ENCODE measurements at places on chromosomes 6 and 20.

- no peak for DNase-seq
These were observed 30.7 kb downstream of the SSR1 start for GRCh38 chr6:7282097-7282906.

DNA sequence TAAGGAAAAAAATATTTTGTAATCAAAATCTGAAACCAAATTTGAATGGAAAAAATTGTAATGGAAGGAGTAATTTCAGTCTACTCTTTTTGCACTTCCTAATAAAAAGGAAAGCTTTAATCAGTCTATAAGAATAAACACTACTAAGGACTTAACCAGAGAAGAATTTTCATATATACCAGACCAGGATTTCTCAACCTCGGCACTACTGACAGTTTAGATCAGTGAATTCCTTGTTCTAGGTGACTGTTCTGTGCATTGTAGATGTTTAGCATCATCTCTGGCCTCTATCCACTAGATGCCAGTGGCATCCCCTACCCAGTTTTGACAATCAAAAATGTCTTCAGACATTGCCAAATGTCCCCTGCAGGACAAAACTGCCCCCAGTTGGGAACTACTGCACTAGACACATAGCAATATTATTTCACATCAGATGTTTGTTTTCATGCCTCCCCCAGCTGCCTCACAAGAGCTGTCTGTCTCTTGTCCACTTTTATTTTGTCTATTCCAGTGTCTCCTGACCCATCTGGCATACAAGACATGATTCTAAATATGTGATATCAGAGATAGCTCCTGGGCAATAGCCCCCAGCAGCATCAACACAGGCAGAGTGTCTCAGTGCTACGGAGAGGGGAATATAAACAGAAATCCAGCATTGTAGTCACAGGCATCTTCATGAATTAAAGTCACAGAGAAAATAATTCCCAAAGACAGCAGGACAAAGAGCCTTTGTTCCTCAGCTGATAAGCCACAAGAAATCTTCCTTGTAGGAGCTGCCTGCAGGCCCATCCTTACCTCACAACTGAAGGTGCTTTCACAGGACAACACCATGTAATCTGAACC, 27.0 kb downstream of the DNAAF9 start:
- DNase-seq = no peak

DNA sequence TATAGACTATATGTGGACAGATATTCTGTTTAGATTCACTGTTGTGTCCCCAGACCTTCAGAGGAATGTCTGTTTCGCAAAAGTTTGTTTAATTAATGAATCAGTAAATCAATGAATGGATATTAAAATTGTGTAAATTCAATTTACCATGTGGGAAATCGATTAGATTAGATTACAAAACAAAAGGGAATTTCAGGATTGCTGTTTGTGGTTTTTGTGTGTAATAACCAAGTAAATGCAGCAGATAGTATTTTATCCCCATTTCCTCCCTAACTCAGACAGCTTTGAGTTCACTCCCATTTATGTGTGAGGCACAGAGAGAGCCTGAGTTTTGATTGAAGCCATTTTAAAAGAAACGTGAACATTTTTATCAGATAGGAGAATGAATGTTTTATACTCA, 214.8 kb downstream of the ADGB start:
- no peak for DNase-seq

DNA sequence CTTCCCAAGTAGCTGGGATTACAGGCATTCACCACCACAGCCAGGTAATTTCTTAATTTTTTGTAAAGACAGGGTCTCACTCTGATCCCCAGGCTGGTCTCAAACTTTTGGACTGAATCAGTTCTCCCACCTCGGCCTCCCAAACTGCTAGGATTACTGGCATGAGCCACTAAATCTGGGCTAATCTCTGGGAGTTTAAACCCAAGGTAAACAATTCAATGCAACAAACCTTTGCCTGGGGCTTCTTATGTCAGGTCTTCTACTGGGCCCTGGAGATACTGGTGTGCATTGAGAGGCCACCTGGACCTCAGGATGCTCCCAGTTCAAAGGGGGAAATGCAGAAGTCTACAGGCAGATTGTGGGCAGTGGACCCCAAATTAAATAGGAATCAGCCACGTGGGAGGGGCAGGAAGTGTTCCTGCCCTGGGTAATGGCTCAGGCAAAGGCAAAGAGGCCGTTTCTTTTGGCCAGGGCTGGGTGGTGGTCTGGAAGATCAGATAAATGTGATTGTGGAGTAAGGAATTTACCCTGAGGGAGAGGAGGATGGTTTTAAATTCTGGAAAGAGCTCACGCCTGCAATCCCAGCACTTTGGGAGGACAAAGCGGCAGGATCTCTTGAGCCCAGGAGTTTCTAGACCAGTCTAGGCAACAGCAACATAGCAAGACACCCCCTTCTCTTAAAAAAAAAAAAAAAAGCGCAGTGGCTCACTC, 1.3 kb upstream of the MYBL2 start:
- DNase-seq = no peak

GRCh38 chr6:20879526-20879925, 345.3 kb downstream of the CDKAL1 start:
- DNase-seq = no peak

- DNase-seq = peak; percentile 14
These were observed 2.4 kb downstream of the MTCL3 start for GRCh38 chr6:127516662-127517273.

DNA sequence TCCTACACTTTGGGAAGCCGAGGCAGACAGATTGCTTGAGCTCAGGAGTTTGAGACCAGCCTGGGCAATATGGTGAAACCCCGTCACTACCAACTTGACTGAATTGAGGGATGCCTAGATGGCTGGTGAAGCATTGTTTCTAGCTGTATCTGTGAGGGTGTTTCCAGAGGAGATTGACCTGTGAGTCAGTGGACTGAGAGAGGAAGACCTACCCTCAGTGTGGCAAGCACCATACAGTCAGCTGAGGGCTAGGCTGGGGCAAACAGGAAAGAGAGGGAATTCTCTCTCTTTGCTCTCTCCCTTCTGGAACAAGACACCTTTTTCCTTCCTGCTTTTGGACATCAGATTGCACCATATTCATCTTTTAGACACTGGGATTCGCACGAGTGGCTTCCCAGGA, 3.7 kb upstream of the ZUP1 start:
- no peak for DNase-seq

GRCh38 chr6:32439602-32440214, at the start of gene HLA-DRA:
TSS of gene HLA-DRA (plus strand) at chr6:32439887. CDS start at chr6:32439951, 64 bp downstream.
- DNase-seq = peak; percentile 83

GRCh38 chr6:137304020-137304780, 85.0 kb upstream of the IFNGR1 start:
- no peak for DNase-seq

DNA sequence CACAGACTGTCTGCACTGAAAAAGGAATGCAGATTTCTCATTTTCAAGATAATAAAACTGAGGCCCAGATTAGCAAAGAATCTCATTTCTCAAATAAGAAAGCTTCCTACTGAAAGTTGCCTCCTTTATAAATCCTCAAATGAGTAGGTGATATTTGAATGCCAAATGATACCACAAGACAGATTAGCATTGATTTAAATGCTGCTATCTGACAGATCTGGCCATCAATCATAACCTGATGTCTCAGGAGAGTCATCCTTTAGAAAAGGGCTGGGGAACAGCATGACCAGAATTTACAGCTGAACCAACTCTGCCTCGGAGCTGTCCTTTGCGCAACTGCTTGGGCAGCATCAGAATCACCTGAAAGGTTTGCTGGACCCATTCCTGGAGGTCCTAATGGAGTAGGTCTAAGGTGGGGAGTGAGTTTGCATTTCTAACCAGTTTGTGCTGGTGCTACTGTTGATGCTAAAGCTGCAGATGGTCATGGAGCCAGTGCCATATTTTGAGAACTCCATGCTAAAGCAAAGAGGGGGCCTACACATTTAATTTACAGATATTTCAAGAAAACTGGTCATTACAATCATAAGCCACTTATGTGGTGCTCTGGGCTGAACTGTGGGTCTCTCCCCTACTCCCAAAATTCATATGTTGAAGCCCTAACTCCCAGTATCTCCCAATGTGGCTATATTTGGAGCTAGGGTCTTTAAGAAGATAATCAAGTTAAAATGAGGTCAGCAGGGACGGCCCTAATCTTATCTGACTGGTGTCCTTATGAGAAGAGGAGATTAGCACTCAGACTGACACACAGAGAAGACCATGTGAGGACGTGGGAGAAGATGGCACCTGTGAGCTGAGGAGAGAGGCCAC, 295.5 kb upstream of the JARID2 start:
- peak; percentile 57 for DNase-seq

DNA sequence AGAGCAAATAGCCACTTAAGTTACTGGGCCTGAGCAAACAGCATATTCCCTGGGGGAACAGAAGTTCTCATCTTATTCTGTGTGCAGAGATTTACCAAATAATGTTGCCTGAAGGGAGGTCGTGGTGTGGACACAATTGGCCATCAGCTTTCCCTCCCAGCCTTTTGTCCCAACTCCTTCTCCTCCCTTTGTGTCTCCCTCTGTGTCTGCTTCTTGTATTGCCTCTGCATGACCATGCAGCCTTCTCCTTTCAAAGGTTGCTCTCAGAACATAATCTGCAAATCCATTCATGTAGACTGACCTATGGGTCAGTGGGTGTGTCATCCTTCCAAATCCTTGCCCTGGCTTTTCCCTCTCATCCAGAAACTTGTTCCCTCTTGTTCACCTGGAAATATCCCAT, 150.3 kb upstream of the INSM1 start:
- no peak for DNase-seq

- peak; percentile 81 for DNase-seq
These were observed 361.6 kb upstream of the RUNX2 start for GRCh38 chr6:44966449-44967092.

DNA sequence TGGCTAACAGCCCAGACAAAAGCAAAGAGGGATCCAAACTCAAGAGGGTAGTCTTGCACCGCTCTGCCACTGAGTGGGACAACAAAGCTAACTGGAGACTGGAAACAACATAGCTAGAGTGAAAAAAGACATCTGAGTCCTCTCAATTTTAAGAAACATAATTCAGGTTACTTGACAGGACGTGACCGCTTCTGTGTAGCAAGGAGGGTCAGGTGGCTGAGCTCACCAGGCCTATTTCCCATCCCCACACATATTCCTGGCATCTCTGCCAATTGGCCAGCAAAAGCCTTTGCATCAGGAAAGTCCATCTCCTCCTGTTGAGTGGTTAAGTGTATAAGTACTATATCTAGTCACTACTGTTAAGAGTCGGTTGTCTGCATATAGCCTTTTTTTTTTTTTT, 25.3 kb upstream of the TBC1D20 start:
- no peak for DNase-seq

- no peak for DNase-seq
These were observed 42.1 kb upstream of the SRF start for GRCh38 chr6:43128926-43129325.

DNA sequence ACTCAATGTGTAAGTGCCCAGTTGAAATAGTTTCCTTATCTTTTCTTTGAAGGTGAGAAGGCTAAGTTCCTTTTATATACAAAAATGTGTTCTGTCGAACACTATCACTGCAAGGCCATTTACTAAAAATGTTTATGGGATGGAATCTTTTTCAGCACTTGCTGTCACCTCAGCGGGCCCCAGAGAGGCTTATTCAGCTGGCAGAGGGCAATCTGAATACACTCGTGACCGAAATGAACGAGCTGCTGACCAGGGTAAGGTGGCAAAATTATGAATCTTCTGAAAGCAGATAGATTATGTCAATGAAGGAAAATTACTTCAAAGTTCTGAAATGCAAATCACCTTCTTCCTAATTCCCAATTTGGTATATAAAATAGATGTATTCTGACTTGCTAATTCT, 340.2 kb downstream of the ARHGAP18 start:
- DNase-seq = no peak

GRCh38 chr6:27053738-27054137, 193.8 kb upstream of the PRSS16 start:
- no peak for DNase-seq

GRCh38 chr6:37551867-37552266, 52.2 kb upstream of the CCDC167 start:
- no peak for DNase-seq
